ENCODE measurements at places on chromosomes 5 and 9.

GRCh38 chr5:116669261-116670031, 94.8 kb upstream of the SEMA6A start:
- DNase-seq: no peak

GRCh38 chr9:124384846-124385245, 30.4 kb downstream of the PSMB7 start:
- no peak for DNase-seq

GRCh38 chr5:36703245-36703860, 96.9 kb downstream of the SLC1A3 start:
- DNase-seq: no peak

DNA sequence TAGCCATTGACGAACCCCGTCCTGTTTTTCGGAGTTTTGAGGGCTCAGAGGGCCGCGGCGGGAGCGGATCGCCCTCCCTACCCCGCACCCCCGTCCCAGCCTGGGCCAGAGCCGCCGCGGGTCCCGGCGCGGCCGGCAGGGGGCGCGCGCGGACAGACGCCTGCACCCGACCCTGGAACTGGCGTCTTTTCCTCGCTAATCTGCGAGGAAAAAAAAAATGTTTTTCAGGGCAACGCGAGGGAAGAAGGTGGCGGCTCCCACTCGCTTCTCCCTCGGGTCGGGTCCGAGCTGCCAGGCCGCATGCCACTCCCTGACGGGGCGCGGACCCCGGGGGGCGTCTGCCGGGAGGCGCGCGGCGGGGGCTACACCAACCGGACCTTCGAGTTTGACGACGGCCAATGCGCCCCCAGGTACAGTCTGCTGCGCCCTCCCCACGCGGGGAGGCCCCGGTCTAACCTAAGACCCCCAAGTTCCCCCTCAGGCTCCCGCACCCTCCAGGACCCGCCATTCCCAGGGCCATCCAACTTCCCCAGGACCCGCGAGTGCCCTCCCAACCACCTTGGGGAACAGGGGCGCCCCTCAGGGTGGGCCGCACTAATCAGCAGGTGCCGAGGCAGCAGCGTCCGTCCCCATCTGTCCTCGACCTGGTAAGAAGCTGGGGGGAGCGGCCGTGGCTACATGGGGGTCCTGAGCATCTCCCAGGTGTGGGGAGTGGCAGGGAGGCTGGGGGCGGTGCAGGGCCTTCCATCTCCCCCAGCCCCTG, at the start of gene KCNT1:
Gene KCNT1 (plus strand): TSS at position 227 of the 763 bp plus-strand sequence. CDS start 74 bp downstream, at position 301.
- DNase-seq: peak; percentile 44

DNA sequence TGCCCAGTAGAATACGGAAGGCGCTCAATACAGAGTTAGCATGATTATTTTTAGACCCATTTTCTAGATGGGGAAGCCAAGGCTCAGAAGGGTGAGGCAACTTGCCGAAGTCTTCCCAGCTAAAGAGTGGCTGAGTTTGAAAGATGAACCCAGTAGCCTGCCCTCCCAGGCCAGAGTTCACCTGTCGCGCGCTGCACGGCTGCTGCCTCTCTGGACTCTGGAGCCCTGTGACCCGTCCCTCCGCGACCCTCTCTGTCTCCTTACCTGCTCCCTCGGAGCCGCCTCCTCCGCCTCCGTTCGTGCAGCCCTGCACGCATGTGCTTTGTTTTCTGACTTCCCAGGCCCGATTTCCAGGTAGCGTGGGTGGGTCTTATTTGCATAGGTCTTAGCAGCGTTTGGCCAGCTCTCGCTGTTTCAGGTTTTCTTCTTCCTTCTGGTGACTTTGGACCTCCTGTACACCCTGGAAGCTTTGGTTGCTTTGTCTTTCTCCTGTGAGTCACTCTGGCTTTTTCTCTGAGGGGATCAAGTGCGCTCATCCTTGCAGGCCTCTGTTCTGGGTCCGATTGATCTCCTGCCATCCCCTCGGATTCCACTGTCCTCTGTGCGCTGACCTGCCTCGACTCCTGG, at the start of gene RNF183:
Gene RNF183 (minus strand): TSS at position 585 of the 627 bp plus-strand sequence. CDS start 5,192 bp downstream, outside the sequence.
- DNase-seq: no peak

DNA sequence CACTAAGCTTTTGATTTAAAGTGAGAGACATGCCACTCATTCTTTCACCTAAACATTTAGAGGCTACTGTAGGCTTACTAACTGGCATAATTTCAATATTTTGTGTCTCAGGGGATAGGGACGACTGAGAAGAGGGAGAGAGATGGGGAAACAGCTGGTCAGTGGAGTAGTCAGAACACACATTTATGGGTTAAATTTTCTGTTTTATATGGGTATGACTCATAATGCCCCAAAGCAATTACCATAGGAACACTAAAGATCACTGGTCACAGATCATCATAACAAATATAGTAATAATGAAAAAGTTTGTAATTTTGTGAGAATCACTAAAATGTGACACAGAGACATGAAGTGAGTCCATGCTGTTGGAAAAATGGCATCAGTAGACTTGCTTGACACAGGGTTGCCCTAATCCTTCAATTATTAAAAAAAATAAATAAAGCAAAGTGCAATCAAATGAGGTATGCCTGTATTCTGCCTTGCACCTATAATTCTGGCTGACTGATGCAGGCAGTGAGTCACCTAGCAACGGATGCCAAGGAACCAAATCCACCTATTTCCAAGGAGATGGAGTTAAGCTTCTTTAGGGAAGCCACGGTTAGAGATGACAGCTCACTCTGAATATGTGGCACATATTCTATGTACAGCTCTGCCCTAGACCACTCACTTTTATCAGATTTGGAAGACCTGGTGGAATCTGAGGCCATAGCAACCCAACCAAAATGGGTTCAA, 166.1 kb downstream of the MARCHF11 start:
- no peak for DNase-seq
